Osteoblast (primary cell): ENCODE measurements at places on chromosomes 1 and 21. TPM values are rescaled to one million over a fixed set of nuclear protein-coding genes. Genes with fewer than 3 reads are reported as not detected.

GRCh38 chr21:14401217-14401616 is 18.3 kb upstream of the HSPA13 start:
- H3K4me3 ChIP-seq: no peak overlapping the region
- no peak for DNase-seq
- H3K27ac ChIP-seq: no peak overlapping the region
- H3K4me1 ChIP-seq: no peaks in the 10 kb centered on the region

DNA sequence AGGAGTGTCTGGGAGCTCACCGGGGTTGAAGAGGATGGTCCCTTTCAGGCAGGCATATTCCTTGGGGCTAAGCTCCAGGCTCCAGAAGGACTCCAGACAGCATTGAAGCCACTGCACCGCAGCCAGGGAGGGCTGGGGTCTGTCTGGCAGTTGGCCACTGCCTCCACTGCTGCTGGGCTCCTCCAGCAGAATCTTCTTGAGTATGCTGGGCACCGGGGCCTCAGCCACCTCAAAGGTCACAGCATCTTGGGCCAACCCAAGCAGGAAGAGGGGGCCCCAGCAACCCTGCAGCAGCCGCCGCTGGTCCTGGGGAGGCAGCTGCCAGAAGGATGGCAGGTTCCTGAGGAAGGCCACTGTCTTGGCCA is 404 bp downstream of the NR0B2 start:
- no peak overlapping the region for H3K4me3 ChIP-seq
- DNase-seq: no peak
- no peak overlapping the region for H3K27ac ChIP-seq
- peaks cover 6% of the 10 kb centered on the region for H3K27me3 ChIP-seq

DNA sequence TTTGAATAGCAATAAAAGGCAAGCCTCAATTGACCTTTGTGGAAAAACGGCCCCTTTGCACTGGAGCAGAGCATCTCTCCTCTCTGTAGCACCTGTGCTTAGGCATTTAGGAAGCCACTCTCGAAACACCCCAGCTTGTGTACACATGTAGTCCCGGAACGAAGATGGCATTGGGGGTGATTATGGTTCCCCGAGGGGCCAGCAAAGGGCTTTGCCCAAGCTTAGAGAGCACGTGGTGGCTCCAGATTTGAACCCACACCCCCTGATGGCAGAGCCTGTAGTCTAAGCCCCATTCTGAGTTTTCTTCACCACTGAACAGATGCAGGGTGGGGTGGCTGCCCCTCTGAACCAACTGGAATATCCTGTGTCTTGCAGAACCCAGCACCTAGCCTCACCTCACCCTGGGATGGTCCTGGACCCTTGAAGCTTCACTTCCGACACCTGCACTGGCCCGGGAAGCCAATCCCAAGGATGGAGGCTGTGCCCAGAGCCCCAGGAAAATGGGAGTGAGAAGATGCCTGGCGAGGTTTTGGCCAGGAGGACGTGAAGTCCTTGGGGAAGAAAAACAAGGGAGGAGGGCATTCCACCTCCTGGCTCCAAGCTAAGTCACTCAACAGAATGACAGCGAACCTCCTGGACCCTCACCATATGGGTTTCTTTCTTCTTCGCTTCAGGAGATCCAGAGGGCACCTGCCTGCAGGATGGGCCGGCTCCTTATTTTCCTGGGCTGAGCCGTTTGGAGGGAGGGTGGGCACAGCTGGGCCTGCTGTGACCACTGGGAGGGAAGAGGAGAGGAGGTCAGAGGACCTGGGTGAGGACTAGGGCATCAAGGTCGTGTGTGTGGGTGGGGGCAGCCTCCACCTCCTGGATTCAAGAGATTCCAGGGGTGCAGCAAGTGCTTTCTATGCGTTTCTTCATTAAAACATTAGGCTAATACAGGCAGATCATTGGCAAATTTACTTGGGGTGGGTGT is 37.7 kb downstream of the IGFN1 start:
- no peak overlapping the region for H3K4me3 ChIP-seq
- DNase-seq: no peak
- H3K4me1 ChIP-seq: peaks cover 15% of the 10 kb centered on the region
- H3K36me3 ChIP-seq: no peaks in the 10 kb centered on the region
- no peak overlapping the region for H3K27ac ChIP-seq

DNA sequence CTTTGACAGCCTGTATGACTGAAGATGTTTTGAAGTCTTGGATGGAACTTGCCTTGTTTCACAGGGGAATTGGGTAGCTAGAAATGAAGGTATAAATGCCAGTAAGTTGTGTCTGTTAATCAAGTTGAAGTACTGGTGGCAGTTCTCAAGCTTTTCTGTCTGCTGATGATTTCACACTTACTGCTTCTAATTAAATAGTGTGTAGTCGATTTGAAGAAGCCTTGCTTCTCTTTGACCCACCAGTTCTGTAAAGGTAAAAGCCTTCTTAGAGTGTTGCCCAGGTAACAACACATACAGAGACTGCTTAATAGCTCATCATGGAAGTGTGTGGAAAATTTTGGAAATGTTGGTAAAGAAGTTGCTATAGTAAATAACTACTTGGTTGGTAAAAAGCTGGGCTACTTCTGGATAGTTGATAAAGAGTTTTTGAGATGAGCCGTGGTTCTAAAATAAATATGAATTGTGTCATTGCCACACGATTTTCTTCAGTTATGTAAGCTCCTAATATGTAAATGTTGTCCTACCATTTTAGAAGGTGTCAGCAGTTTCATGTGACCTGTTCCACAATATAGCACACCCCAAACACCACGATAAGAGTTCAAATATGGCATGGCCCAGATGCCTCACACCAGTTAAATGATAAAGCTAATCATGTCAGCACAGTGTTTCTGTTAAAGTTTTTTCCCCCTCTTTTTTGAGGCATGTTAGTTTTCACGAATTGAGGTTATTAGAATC is 7.4 kb downstream of the RABGAP1L start:
- H3K4me1 ChIP-seq: no peaks in the 10 kb centered on the region
- no peaks in the 10 kb centered on the region for H3K27me3 ChIP-seq
- no peak overlapping the region for H3K27ac ChIP-seq
- DNase-seq: no peak
- no peaks in the 10 kb centered on the region for H3K36me3 ChIP-seq
- H3K4me3 ChIP-seq: no peak overlapping the region

Gene SLC5A9
- not detected in 2 replicates for total RNA-seq

DNA sequence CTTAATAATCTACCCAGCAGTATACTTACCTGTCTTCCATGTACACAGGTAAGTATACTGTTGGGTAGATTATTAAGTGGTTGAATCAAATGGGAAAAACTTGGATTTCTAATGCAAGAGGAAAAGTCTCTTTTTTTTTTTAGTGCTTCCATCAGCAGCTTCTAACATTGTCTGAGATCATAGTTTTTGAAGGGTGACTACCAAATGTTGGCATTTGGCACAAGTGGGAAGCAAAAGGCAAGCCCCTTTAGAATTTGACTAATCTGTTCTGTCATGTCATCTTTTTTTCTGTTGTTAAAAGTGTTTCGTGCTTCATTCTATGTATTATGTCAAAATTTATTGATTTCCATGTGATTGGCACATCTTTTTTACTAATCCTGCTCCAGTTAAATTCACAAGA is 547 bp downstream of the FMO1 start:
- no peak overlapping the region for H3K4me3 ChIP-seq
- H3K36me3 ChIP-seq: no peaks in the 10 kb centered on the region
- DNase-seq: no peak
- no peaks in the 10 kb centered on the region for H3K4me1 ChIP-seq
- H3K27ac ChIP-seq: no peak overlapping the region
- H3K27me3 ChIP-seq: no peaks in the 10 kb centered on the region

DNA sequence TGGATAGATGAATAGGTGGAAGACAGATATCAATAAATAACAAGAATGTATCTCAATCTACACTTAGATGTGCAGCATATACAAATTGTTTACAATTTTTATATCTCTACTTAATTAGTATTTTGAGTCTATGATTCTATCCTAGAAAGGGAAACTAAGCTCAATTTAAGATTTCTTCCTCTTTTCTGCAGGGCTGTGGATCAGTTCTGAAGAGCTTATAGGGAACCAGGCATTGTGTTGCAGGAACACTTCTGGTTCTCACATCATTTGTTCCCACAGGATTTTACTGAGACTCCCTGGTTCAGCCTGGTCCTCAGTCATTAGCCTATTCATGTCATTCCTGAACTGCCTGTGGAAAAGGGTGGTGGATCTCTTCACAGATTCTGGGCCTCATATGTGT is 105.8 kb downstream of the TNFSF18 start:
- H3K4me3 ChIP-seq: no peak overlapping the region

DNA sequence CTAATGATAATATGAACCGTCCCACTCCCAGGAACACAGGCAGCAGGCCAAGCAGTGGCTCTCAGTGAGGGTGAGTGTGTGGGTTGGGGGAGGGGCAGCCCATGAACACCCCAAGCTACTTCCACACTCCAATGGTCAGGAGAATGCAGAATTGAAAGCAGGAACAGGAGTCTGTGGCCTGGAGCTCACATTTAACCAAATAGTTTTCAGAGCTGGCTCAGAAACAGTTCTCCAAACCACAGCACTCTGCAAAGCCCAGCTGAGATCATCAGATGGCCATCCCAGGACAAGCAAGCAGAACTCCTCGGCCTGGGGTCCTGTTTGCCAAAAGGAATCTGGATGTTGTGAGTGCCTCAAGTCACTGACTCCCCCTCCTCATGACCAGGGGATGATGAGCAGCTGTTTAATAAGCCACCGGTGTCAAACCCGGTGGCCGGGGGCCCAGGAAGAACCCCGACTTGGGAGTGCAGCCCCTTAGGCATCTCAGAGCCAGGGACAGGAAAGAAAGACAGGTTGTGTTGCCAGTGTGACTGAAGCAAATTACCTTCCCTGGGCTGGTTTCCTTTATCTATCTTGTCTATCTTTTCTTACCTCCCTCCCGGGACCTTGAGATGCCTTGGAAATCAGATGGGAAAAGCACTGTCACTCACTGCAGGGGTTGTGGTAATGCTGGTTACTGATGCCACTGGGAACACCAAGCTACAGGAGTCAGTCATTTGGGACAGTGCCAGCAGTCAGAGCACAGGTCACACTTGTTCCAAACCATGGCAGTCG is 20.4 kb downstream of the DEGS1 start:
- no peak overlapping the region for H3K4me3 ChIP-seq
- peak overlapping the region; percentile 55 for H3K27ac ChIP-seq
- peak; percentile 89 for DNase-seq
- H3K4me1 ChIP-seq: peaks cover 30% of the 10 kb centered on the region

- H3K36me3 ChIP-seq: no peaks in the 10 kb centered on the region
- H3K4me1 ChIP-seq: no peaks in the 10 kb centered on the region
- H3K27ac ChIP-seq: no peak overlapping the region
- DNase-seq: no peak
- no peak overlapping the region for H3K4me3 ChIP-seq
- H3K27me3 ChIP-seq: no peaks in the 10 kb centered on the region
Measured at GRCh38 chr1:109728870-109729269, 12.0 kb downstream of the GSTM3 start.

DNA sequence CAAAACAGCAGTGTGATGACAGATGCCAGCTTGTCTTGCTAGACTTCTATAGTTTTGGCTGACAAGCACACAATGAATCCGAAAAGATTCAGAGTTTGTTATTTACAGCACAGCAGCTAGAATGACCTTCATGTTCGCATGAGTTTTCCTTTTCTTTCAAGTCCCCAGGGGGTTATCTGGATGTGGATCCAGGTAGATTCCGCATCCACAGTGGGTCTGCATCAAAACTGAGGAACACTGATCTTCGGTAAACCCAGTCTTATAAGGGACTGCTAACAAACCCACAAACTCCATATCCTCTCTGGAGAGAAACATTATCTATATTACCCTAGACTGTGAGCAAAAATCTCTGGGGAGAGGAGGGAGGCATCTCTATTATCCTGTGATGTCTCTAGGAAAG is 69.0 kb upstream of the DEPDC1 start:
- no peak for DNase-seq
- H3K27me3 ChIP-seq: no peaks in the 10 kb centered on the region
- H3K4me1 ChIP-seq: no peaks in the 10 kb centered on the region
- no peak overlapping the region for H3K4me3 ChIP-seq
- no peaks in the 10 kb centered on the region for H3K36me3 ChIP-seq

DNA sequence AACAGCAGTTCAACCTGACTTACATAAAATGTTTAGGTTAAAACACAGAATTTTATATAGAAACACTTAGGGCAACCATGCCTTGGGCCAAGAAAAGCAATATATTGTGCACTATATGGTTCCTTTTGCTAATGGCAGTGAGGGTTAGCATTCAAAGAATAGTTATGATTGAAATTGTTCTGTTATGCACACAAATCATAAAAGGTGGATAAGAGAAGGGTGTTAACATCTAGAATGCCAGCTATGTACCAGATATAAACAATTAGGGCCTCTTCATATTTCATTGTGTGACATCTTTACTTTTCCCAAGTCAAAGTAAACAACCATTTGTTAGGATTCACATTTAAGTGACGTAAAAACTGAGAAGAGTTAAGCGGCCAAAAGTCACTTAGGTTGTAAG is 308.0 kb upstream of the B3GALT2 start:
- no peak overlapping the region for H3K4me3 ChIP-seq
- DNase-seq: no peak
- no peak overlapping the region for H3K27ac ChIP-seq
- H3K4me1 ChIP-seq: no peaks in the 10 kb centered on the region
- H3K27me3 ChIP-seq: no peaks in the 10 kb centered on the region

- no peak overlapping the region for H3K4me3 ChIP-seq
- no peaks in the 10 kb centered on the region for H3K4me1 ChIP-seq
- no peak for DNase-seq
- no peaks in the 10 kb centered on the region for H3K36me3 ChIP-seq
- H3K27me3 ChIP-seq: no peaks in the 10 kb centered on the region
Measured at GRCh38 chr1:176341656-176342055, 121.3 kb upstream of the PAPPA2 start.

GRCh38 chr1:57013522-57013921 is 47.7 kb upstream of the C8B start:
- H3K36me3 ChIP-seq: no peaks in the 10 kb centered on the region
- H3K27ac ChIP-seq: no peak overlapping the region
- H3K4me3 ChIP-seq: no peak overlapping the region
- DNase-seq: no peak

Gene DIO1
- not detected in 2 replicates for total RNA-seq

GRCh38 chr1:205827623-205828022 is 14.6 kb upstream of the SLC41A1 start:
- no peak overlapping the region for H3K4me3 ChIP-seq
- H3K27me3 ChIP-seq: peaks cover 3% of the 10 kb centered on the region
- DNase-seq: no peak
- H3K27ac ChIP-seq: no peak overlapping the region
- H3K36me3 ChIP-seq: no peaks in the 10 kb centered on the region
- no peaks in the 10 kb centered on the region for H3K4me1 ChIP-seq

Gene FAAH
- 2.4 and 4.0 TPM in 2 replicates for total RNA-seq

- no peaks in the 10 kb centered on the region for H3K27me3 ChIP-seq
- H3K36me3 ChIP-seq: no peaks in the 10 kb centered on the region
- no peaks in the 10 kb centered on the region for H3K4me1 ChIP-seq
- no peak overlapping the region for H3K27ac ChIP-seq
- no peak overlapping the region for H3K4me3 ChIP-seq
Measured at GRCh38 chr1:34500451-34500850, 254.4 kb upstream of the GJB5 start.

Gene ADORA1
- total RNA-seq: 4.0 and 9.1 TPM in 2 replicates

Gene NBPF26
- 28.6 and 40.7 TPM in 2 replicates for total RNA-seq

Gene ITLN1
- not detected in 2 replicates for total RNA-seq

Gene PAX7
- not detected in 2 replicates for total RNA-seq

GRCh38 chr1:159152031-159152430 is 19.4 kb upstream of the CADM3 start:
- H3K4me1 ChIP-seq: no peaks in the 10 kb centered on the region
- no peak for DNase-seq
